ENCODE measurements at places on chromosomes 13 and 19. TPM values are rescaled to one million over a fixed set of nuclear protein-coding genes. Genes with fewer than 3 reads are reported as not detected.

The NUFIP1 gene
- 2.2 TPM for total RNA-seq

The MAN2B1 gene
- total RNA-seq: 35.5 TPM

The SPIB gene
- not detected for total RNA-seq

The C19orf38 gene
- total RNA-seq: 1.5 TPM

The ACP7 gene
- total RNA-seq: not detected

The CEACAM5 gene
- total RNA-seq: not detected

The PKN1 gene
- total RNA-seq: 111 TPM

The ZNF90 gene
- 0.79 TPM for total RNA-seq

The IGFL1 gene
- not detected for total RNA-seq

The IL4I1 gene
- total RNA-seq: not detected

The ZNF665 gene
- total RNA-seq: 2.2 TPM

The KLK11 gene
- 12.5 TPM for total RNA-seq

The MAMSTR gene
- 2.4 TPM for total RNA-seq

The CDC42EP5 gene
- 15.2 TPM for total RNA-seq

The ZNF253 gene
- 5.0 TPM for total RNA-seq

The PDX1 gene
- total RNA-seq: not detected

The FCER2 gene
- total RNA-seq: not detected

The PNMA8B gene
- 1.0 TPM for total RNA-seq

The KLK2 gene
- total RNA-seq: not detected

The FGF9 gene
- total RNA-seq: 5.9 TPM

The SYCN gene
- total RNA-seq: not detected

The CACNA1A gene
- total RNA-seq: 0.28 TPM

The SERTM1 gene
- total RNA-seq: 0.98 TPM

The LILRA5 gene
- 0.93 TPM for total RNA-seq

The SYT3 gene
- 0.19 TPM for total RNA-seq

The ZNF799 gene
- 2.2 TPM for total RNA-seq

The MAST1 gene
- total RNA-seq: not detected

The PGLYRP2 gene
- total RNA-seq: not detected

The SYNE4 gene
- total RNA-seq: not detected

The PEPD gene
- 27.1 TPM for total RNA-seq
